ENCODE measurements at places on chromosomes 5 and 9. TPM values are rescaled to one million over a fixed set of nuclear protein-coding genes. Genes with fewer than 3 reads are reported as not detected.

DNA sequence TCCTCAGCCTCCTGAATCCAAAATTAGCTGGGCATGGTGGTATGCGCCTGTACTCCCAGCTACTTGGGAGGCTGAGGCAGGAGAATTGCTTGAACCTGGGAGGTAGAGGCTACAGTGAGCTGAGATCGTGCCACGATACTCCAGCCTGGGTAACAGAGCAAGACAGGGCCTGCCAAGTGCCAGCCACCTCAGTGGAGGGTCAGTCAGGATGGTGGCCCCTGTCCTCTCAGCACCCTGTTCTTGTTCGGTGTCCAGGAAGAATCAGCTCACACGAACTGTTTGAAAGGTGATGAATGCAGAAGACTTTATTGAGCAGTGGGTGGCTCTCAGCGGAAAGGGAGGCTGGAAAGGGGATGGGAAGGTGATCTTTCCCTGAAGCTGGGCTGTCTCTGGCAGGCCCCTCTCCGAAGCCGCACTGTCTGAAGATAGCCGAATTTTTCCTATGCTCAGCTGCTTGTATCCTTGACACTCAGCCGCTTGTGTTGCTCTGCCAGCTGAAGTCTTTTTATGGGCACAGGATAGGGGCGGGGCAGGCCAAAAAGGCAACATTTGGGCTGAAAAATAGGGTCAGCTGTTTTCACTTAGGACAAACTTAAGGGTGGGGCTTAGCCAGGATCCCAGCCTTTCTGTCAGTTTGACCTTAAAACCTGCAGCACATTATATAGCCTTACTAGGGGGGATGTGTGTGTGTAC, 50.9 kb downstream of the UBE2R2 start:
- ATAC-seq = peak; percentile 14

- peak; percentile 17 for ATAC-seq
These were observed 112.5 kb downstream of the HAPLN1 start for GRCh38 chr5:83608122-83608521.

DNA sequence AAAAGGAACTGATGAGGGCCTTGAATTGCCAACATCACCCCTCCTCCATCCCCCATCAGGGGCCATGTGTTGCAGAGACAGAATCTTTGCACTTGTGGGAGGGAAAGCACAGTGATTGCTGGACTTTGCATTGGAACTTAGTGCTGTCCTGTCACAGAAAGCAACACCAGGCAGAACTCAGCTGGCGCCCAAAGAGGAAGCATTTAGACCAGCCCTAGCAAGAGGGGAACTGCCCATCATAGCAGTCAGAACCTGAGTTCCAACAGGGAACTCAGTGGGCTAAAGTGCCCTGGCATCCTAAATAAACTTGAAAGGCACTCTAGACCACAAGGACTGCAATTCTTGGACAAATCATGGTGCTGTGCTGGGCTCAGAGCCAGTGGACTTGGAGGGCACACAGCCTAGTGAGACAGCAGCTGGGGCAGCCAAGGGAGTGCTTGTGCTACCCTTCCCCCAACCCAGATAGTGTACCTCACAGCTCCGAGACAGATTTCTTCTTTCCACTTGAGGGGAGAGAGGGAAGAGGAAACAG, 128.1 kb downstream of the ACTL7B start:
- ATAC-seq = no peak

DNA sequence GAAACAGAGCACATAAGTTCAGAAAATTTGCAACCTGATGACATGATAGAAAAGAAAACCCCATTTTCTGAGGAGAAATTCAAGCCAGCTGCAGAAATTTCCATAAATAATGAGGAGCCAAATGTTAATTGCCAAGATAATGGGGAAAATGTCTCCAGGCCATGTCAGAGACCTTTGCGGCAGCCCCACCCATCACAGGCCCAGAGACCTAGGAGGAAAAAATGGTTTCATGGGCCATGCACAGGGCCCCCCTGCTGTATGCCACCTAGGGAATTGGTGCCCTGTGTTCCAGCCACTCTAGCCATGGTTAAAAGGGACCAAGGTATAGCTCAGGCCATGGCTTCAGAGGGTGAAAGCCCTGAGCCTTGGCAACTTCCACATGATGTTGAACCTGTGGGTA, 118.1 kb downstream of the NR2F1-AS1 start:
- ATAC-seq = no peak

The LAMC3 gene
- 0.52 TPM for total RNA-seq

All from esophagus mucosa (tissue), 1 donor.